ENCODE measurements at places on chromosomes 7 and 10.

GRCh38 chr10:54125098-54125747 lies 675.8 kb downstream of the PCDH15 start:
- DNase-seq, result no peak

- DNase-seq, result no peak
Measured at GRCh38 chr7:120186688-120187087, 86.3 kb upstream of the KCND2 start.

GRCh38 chr10:25015828-25016375 lies at the start of gene ENKUR:
Gene ENKUR (minus strand): TSS chr10:25016158. CDS start chr10:25015936, 222 bp downstream.
- DNase-seq, result peak; percentile 24

DNA sequence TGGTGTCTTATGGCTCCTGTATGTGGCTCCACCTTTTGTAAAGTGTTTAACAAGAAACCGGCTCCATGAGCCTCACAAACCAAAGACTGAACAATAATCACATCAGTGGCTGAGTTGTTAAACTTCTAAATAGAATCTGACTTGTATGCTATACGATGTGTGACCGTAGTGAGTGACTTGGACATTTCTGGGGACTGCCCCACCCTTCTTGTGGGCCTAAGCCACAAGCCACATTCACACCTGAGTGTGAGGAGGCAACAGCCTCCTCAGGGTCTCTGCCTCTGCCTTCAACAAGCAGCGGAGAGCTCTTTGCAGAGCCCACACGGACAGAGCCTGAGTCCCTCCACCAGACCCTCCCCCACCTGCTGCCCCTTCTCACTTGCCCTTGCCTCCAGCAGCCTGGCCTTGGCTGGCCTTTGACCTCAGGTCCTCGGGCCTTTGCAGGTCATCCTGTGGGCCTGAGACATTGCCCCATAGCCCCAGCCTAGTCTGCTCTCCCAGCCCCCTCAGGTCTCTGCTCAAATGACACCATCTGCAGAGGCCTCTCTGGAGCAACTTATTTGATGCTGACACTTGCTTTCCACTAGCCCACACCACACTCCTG lies 156.8 kb upstream of the TNS3 start:
- no peak for DNase-seq

GRCh38 chr10:71068861-71069271 lies 143.5 kb upstream of the UNC5B start:
- DNase-seq, result no peak

- DNase-seq, result no peak
Measured at GRCh38 chr10:46236546-46236887, 50.3 kb upstream of the ANTXRL start.

- DNase-seq, result no peak
Measured at GRCh38 chr7:77989981-77990566, 191.5 kb downstream of the PHTF2 start.

GRCh38 chr7:12373580-12374263 lies 29.9 kb downstream of the VWDE start:
- DNase-seq, result no peak

DNA sequence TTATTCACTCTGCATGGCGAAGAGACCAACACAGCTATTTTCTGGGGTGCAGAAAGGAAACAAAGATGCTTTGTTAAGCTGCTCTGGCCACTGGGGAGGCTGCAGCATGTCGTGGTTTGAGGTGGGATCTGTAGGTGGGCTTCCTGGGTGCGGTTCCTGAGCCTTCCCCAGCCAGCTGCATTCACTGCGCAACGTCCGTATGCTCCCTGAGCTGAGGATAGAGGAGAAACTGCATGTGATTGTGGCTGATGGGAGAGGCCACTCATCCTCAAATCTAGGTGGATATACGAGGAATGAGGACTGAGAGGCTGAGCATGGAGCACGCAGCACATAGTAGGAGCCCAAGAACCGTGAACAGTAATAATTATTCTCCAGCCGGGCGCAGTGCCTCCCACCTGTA lies 9.9 kb upstream of the DNAAF5 start:
- DNase-seq, result no peak

- DNase-seq, result no peak
Measured at GRCh38 chr10:96683065-96683464, 37.2 kb downstream of the PIK3AP1 start.

DNA sequence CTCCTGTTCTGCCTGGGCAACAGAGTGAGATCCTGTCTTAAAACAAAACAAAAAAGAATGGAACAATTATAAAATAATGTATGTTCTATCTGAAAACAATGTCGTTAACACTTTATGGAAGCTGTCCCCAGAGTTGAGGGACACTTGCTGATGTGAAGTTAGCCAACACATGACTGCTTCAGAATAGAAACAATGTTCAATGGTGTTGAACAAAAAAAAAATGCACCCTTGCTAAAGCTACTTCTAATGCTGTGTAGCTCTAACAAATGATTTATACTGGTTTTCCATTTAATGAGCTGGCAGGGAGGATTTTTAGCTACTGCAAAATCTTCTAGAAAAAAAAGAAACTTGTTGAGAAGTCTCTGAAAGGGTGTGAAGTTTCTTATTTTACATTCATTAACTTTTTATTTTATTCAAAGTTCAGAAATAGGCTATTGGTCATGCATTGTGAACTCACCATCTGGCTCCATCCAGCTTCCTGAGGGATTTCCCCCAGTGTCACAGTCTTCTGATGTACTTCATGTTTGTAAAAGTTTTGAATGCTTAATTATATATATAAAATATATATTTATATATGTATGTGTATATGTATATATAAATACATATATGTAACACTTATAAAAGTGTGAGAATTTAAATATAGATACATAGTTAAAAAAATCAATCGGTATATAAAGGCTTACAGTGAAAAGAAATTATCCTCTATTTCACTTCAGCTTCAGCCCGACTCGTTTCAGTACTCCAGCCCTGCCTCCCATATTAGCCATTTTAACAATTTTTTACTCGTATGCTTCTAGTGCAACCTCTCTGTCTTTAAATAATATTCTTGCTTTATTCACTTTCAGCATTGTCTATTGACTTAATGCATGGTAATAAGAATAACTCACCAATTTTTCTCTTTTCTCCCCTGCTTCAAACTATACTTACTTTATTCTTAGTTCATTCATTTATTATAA lies 35.0 kb downstream of the HDAC9 start:
- DNase-seq, result no peak

DNA sequence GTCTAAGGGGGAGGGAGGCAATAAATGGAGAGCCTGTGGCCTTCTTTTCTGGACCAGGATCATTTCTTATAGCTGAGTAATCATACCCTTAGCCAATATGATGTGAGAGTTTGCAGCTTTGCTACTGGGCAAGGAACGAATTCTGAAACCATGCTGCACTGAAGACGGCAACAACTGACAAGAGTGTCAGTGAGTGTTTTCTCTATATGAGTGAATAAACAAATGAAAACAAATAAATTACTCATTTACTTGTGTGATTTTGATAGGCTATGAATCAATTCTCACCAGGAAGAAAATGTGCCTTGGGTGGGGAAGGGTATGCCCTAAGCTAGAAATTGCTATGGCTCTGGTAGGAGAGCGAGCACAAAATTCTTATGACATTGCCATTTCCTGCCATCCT lies 79.4 kb upstream of the LRRN3 start:
- DNase-seq, result no peak

DNA sequence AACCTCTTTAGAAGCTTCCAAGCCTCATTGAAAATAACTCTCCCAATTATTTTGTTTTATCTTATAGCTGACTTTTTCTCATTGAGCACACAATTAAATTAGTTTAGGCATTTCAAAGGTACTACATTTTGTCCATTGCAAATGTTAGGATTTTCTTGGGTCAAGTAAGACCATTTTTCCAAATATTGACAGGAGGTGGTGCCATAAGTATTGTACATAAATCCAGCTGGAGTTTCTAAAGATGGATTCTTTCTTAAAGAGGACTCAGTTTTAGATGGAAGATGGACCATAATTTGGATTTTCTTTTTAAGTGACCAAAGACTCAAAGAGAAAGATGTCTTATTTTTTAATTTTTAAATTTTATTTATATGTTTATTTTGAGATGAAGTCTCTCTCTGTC lies 12.3 kb upstream of the OPN4 start:
- DNase-seq, result no peak

GRCh38 chr7:129189661-129190310 lies 1.4 kb downstream of the SMO start:
- no peak for DNase-seq

- DNase-seq, result no peak
Measured at GRCh38 chr10:118500477-118501104, 94.9 kb downstream of the PRLHR start.

DNA sequence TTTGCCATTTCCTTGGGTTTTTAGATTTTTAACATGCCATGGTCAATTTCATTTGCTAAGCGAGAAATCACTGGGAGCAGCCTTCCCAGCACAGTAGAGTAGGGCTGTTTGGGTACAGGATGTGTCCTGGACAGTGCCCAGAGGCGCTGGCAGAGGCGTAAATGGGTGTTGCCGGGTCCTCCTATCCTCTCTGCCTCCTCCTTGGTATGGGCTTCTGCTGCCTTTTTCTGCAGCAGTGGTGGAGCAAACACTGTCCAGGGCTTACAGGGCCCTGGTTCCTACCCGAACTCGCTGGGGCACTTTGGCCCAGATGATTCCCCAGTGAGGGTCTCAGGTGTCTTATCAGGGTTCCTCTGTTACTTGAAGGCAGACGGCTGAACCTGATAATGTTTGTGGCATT lies 298.3 kb downstream of the RPS24 start:
- no peak for DNase-seq

DNA sequence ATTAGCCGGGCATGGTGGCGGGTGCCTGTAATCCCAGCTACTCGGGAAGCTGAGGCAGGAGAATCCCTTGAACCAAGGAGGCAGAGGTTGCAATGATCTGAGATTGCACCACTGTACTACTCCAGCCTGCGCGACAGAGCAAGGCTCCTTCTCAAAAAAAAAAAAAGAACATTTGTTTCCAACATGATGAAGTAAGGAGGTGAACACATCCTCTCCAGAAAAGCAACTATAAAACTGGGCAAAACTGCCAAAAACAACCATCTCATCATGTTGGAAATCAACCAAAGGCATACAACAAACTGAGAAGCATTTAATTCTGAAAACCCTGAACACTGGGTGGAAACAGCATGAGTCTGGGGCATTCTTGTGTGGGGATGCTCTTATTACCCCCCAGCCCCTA lies 14.3 kb downstream of the PRTFDC1 start:
- no peak for DNase-seq

- DNase-seq, result no peak
Measured at GRCh38 chr10:132107186-132107948, 41.6 kb downstream of the JAKMIP3 start.

GRCh38 chr7:132782777-132783640 lies 206.7 kb upstream of the PLXNA4 start:
- no peak for DNase-seq

DNA sequence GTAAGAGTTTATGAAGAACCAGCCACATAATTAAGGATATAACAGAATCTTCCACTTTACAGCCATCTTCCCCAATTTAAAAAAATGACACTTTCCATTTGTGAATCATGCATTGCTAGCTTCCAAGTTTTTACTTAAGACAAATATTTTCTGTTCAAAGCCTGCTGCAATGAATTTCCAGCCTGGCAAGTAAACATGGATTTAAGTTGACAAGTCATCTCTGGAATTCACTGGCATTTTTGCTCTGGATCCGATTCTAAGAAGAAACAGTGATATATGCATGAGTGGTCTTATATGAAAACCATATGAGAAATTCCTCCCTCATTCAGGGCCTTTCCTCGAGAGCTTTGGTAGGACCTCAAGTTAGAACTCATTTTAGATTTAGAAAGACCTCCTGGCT lies 116.1 kb upstream of the CDCA7L start:
- DNase-seq, result no peak

GRCh38 chr10:52491246-52491995 lies 177.3 kb downstream of the DKK1 start:
- DNase-seq, result no peak

DNA sequence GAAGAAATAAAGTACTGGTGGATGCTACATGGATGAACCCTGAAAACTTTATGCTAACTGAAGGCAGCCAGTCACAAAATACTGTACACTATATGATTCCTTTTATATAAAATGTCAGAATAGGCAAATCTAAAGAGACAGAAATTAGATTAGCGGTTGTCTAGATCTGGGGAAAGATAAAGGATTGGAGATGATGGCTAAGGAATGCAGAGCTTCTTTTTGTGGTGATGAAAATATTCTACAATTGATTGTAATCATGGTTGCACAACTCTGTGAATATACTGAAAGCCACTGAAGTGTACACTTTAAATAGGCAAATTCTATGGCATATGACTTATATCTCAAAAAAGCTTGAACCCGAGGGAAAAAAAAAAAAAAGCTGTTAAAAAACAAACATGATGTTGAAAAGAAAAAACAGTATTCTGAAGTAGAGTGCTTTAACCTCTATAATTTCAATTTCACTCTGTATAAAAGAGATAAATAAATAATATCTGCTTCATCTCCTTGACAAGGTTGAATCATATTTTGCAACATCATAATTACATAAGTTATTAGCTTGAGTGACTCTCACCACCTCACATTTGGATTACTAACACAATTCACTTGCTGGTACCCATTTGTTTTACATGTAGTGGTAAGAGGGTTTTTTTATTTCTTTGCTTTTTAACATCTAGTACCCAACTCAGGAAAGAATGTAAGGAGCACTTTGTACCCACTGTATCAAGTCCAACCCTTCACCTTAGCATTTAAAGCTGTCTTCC lies 2.8 kb upstream of the GNAI1 start:
- no peak for DNase-seq

All from caudate nucleus (tissue), 63 donors.